ENCODE measurements at places on chromosomes 4 and X.
A peak's percentile ranks its signal among the peaks of the same experiment; 100 is the strongest.

DNA sequence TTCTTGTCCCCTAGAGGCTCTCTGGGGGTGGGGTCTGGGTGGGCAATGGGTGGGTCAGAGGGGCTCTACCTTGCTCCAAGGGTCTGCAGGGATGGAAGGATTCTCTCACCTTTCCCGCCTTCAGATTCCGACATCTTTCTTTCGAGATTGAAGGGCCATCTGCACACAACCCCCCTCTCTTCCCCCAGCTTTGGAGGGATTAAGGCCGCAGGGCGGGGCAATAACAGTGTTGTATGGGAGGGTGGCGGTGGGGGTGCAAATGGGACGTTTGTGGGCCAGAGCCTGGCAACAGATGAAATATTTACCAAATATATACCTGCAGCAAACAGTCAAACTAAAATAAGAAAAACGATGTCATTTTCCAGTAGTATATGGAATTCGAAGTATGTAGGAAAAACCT is at the start of gene CACNA1F:
Gene CACNA1F, minus strand, starts transcription at position 165 of the 400 bp plus-strand sequence. Its CDS starts 31 bp downstream, at position 134.
- DNase-seq, result no peak

DNA sequence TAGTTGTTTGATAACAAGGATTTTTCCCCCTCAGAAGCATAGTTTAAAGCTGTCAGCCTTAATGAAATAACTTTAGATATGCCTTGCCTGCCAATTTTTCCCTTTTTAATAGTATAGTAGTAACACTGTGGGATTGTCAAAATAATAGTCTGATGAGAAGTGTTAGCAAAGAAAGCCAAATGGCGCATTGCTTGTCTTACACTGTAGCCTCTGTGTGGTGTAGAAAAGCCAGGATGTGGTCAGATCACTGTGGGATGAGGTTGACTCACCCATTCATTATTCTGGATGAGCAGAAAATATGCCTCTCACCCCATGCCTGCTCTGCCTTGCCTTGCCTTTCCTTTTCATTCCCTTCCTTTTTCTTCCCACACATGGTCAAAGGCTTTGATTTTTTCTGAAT is 257.8 kb upstream of the NRK start:
- DNase-seq, result no peak

GRCh38 chrX:33086886-33087285 is 124.5 kb downstream of the DMD start:
- DNase-seq, result no peak

DNA sequence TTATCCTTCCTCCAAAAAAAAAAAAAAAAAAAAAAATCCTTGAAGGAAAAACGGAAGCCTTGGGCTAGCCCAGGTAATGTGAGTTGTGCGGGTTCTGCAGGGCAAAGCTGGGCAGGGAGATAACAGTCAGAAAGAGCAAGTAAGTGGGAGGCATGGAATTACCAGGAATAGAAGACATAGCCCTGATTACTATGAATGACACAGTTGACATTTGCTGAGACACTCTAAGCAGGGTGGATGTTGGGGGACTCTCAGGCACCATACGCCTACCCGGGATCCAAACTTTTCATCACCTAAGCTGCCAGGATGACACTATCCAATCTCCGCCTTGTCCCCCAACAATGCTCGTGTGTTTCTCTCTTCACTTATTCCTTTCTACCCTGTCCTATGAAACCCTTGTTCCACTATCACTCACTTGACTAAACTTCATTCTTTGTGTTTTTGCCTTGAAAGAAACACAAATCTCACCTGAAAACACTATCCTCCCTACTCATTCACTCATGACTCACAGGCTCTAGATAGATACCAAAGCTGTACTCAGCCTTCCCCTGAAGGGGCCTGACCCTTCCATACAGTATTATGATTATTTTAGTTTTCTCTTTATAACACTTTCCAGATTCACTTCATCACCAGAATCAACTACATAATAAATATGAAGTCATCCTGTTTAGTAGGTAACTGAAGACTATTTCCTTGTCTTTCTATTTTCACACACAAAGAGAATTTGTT is 158.4 kb downstream of the INPP4B start:
- no peak for DNase-seq

DNA sequence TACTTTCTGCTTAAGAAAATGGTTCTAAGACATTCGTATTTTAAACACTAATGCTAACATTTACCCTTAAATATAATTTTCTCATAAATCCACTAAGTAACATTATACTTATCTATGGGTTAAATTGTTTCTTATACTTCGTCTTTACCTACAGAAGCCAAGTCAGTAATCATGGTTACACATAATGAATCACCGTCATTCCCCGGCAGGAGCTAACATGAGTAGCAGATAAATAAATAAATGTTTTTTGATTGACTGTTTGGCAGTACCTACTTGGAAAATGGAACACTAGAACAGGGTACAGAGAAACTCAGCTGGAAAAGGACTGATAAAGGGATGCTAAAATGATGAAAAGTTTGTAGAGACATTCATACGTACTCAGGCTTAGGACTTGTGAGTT is 430.4 kb downstream of the ACTRT1 start:
- no peak for DNase-seq

- no peak for DNase-seq
Observed at GRCh38 chrX:132041015-132041414, 17.9 kb downstream of the STK26 start.

DNA sequence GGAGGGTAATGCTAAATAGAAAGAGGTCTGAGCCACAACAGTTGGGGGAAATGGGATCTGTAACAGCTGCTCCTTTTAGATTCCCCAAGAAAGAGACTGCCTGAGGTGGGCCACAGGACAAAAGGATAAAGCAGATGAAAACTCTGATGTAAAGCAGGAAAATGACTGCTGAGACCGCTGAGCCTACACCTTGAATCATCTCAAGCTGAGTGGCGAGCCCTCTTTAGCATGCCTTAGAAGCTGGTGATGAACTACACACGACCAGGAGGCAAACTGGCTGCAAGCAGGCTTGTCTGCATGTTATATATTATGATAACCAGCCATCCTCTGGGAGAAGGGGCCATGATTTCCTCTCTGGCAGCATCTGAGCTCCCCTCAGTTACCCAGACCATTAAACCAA is 88.4 kb downstream of the TTC29 start:
- no peak for DNase-seq

DNA sequence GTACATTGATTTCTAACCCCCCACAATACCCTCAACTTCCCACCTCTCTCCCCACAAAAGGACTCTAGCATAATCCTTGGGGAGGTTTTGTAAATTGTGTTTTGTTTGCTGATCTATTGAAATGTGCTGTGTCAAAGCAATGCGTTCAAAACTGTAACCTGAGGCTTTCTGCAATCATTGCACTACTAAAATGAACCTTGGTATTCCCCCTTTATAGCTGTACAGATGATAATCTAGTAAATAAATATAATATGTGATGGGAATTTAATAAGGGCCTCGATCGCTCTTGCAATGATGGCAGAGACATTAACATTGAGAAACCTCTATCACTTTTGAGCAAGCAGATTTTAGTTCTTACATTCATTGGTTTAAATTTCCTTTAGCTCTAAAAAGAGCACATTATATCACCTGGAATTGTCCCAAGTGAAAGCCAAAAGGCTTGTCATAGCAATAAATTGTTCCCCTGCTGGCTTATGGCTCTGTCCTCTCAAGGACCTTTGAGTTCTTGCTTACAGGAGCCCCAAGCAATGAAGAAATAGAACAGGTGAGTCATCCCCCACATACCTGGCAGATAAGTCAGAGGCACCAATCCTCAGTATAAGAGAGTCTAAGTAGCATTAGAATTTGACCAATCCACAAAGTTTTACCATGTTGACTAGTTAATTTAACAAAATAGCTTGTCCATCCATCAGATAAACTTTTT is 18.4 kb upstream of the ACE2 start:
- no peak for DNase-seq

DNA sequence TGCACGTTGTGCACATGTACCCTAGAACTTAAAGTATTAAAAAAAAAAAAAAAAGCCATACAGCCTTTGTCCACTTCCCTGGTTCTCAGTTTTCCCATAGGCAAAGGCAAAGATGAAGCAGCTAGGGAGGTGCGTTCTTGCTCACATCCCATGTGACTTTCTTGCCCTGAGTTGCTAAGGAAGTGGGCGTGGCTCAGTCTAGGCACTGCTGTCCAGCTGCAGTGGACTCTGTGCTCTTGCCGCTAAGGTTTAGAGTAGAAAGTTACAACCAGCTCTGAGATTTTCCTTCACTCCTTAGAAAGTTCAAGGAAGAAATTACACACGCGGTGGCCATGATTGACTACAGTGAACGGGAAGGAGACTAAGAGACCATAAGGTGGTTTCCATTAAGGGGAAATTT is 144.7 kb downstream of the NAA11 start:
- DNase-seq, result no peak

DNA sequence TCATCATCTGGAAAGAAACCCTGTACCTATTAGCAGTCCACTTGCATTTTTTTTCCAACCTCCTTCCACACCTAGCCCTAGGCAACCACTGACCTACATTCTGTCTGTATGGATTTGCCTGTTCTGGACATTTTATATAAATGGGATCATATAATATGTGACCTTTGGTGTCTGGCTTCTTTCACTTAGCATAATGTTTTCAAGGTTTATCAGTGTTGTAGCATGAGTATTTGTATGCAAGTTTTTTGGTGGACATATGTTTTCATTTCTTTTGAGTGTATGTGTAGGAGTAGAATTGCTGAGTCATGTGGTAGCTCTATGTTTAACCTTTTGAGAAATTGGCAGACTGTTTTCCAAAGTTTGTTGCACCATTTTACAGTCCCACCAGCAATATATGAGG is 198.6 kb downstream of the CEP135 start:
- DNase-seq, result no peak

DNA sequence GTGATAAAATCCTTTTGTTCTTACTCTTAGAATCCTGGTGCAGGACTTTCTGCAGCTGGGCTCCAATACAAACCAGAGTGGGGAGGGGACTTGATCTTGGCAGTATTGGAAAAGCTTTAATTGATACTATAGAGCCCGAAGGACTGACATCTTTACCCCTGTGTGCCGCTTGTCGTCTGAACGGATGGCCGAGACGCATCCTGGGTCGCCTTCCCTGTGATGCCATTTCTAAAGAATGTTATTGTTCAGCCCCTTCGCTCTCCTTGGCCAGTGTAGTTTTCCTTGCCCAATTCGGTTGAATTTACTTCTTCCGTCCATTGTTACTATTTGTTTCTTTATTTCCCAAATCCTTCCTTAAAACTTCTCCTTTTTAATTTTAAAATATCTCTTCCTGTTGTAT is 80.9 kb downstream of the CLDN34 start:
- DNase-seq, result no peak

- no peak for DNase-seq
Observed at GRCh38 chr4:183136855-183137254, 37.8 kb downstream of the WWC2 start.

- peak; percentile 76 for DNase-seq
Observed at GRCh38 chr4:7398104-7398423, 36.7 kb downstream of the PSAPL1 start.

- no peak for DNase-seq
Observed at GRCh38 chr4:66609014-66609413, 936.3 kb downstream of the CENPC start.

DNA sequence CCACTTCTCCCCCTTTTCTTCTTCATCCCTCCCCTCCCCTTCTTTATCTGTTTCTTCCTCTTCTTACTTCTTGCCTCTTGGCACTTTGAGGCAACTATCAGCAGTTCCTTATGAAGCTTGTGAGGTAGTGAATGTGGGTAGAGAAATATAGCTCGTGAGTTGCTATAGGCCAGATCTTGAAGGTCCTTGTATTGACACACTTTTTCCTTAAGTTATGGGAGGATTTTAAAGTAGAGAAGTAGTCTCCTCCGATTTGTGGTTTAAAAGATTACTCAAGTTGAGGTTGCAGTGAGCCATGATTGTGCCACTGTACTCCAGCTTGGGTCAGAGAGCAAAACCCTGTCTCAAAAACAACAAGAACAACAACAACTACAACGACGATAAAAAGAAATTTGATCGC is 3.4 kb upstream of the RRAGB start:
- no peak for DNase-seq

- DNase-seq, result no peak
Observed at GRCh38 chr4:164526933-164527583, 226.9 kb upstream of the SMIM31 start.

- no peak for DNase-seq
Observed at GRCh38 chr4:121277194-121278105, 103.4 kb downstream of the QRFPR start.

GRCh38 chr4:22356987-22357596 is 158.8 kb downstream of the ADGRA3 start:
- DNase-seq, result no peak

DNA sequence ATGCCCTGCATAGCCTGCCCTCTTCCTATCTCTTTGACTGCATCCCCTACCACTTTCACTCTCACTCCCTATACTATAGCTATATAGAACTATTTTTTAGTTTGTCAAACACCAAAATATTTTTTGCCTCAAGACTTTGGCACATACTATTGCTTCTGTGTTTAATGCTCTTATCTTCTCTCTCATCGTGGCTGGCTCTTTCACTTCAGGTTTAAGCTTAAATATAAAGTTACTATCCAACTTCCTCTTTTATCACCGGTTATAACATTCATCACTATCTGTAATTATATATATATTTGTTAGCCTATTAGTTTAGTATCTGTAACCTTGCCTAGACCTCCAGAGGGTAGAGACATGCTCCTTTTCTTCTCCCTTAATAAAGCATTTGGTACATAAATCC is 11.5 kb upstream of the HMGB2 start:
- no peak for DNase-seq

DNA sequence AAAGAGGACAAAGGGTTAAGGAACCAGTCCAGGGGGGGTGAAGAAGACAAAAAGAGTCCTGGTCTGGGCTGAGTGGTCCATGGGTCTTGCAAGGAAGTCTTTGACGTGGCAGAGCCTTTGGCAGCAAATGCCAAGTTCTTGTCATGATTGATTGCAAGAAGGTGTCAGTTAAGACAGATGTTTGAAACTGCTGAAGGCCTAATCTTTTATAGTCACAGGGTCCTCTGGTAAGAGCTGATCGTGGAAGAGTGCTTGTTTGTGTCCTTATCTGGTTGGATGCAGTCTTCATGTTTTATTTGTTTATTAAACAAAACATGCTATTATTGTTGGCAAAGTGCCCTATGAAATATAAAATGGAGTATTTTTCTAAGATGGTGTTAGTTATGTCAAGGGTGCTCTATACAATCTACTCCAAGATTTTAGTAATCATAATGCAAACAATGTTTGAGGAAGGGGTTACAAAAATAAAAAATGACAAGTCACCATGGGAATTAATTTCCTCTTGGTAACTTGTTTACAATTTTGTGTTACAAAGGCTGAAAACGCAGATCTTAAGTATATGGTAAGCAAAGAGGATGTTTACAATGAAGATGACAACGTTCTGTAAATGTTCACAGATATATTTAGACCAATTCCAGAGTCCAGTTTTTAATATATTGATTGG is 85.9 kb downstream of the MAGED4 start:
- DNase-seq, result no peak
